GM13976 (cell line): ENCODE measurements at places on chromosomes 5 and 9.

DNA sequence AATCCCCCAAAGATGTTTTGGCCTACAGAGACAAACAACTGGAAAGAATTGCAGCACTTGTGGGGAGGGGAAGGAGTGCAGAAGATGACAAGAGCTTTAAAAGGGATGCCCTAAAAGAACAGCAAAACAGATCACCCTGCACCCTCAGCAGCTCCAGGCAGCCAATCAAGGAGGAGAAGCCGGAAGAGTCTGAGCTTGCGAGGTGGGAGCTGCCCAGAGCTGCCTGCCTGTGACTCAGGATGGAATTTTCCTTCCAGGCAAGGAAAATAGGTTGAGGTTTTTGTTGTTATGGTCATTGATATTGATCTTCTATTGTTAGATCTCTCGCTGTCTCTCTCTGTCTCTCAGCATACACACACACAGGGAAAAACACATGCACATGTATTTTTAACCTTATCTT lies 70.3 kb upstream of the MAP1B start:
- no peak for DNase-seq

DNA sequence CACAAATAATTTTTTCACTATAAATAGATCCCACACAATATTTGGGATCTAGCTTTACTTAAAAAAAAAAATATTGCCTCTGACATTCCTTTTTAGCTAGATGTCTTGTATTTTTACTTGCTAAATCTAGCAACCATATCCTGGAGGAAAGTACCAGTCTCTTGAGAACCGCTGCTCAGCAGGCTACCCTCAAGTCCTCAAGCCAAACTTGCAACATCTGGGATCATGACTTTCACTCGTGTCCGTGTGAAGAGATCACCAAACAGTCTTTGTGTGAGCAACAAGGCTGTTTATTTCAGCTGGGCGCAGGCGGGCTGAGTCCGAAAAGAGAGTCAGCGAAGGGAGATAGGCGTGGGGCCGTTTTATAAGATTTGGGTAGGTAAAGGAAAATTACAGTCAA lies 180.3 kb upstream of the FER start:
- DNase-seq: no peak

DNA sequence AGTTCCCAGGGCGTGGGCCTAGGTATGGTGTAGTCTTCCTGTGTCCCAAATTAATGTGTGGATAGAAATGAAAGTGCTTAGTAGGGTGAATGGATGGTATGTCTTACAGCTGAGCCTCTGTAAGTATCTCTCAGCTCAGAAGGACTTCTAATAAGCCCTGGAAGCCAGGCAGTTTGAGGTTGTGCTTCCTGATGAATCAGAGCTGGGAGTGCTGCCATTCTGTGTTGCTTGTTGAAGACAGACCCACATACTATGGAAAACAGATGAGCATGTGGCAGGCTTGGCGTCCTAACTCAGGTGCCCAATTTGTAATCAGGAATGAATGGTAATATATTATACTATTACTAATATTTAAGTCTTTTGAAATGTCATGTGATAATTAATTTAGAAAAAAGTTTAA lies 69.8 kb downstream of the CMYA5 start:
- no peak for DNase-seq

- no peak for DNase-seq
These were observed 196.6 kb upstream of the CD180 start for GRCh38 chr5:67393211-67393610.

- DNase-seq: peak; percentile 22
These were observed 19.6 kb upstream of the LIX1 start for GRCh38 chr5:97162045-97162444.

DNA sequence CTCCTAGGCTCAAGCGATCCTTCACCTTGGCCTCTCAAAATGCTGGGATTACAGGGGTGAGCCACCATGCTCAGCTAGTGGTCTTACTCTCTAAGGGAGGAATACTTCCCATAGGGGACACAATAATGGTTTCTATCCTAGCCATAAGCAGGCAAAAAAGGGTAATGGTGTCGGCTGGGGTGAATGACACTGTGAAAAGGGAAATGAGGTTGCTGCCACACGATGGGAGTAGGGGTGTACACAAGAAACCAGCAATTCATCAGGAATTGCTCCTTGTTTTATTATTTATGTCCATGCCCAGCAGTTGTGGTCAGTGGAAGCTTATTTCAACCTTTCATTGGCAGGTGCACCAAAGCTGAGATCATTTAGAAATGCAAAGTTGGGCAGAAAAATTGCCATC lies 70.3 kb upstream of the ZFR start:
- DNase-seq: no peak

DNA sequence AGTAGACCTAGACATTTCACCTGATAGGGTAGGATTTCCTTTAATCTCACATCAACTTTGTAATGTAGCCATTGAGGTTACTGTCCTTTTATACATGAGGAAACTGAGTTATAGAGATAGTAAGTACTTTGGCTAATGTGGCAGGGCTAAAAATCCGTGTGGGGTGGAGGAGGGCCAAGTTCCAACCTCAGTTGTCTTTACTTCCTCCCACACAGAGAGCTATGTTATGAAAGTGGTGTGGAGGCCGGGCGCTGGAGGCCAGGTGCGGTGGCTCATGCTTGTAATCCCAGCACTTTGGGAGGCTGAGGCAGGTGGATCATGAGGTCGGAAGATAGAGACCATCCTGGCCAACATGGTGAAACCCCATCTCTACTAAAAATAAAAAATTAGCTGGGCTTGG lies 173.3 kb downstream of the PALM2AKAP2 start:
- no peak for DNase-seq

DNA sequence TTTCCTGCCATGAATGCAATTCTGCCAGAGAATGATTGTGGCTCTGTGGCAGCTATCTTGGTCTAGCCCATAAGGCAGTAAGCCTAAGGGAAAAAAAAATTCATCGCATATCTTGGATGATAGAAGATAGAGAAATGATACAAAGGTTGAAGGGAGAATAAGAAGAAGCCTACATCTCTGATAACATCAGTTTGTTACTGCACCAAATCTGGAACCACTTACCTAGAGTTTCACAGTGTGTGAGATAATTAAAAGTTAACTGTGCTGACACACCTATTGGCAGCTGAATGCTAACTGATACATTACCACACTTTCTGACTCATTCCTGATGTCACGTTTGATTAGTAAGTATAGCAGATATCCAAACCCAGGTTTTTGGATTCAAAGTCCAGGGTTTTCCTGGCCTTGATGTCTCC lies 91.6 kb upstream of the TAF11L2 start:
- DNase-seq: no peak

DNA sequence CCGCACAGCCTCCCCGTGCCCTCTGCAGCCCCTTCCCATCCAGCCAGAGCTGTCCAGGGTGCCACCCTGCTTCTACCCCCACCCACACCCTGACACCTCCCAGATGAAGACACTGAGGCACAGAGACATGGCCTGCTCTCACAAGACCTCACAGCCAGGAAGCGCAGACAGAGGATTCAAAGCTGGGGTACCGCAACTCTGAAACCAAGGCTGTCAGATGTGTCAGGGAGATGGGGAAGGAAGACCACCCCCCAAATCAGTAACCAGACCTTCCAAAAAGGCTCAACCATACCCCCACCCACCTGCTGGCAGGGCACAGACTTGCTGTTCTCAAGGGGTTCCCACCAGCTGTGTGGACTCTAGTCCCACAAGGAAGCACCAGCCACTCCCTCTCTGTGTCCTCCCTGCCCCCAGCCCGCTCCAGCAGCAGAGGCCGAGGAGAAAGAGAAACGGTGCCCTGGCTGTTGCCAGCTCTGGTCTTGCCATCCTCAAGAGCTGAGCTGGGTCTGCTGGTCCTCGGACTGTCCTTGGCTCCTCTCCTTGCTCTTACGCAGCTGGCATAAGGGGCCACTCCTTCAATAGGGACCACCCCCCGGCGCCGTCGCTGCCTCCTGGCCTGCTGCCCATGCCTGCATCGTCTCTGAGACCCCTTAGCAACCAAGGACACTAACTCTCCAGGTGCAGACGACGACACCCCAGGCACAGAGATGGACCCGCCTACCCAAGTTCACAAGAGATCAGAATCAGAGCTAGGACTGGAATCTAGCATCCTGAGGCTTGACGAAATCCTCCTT lies 699 bp downstream of the AKNA start:
- DNase-seq: no peak

- no peak for DNase-seq
These were observed 115.9 kb upstream of the FOXD4L5 start for GRCh38 chr9:65400886-65401285.

DNA sequence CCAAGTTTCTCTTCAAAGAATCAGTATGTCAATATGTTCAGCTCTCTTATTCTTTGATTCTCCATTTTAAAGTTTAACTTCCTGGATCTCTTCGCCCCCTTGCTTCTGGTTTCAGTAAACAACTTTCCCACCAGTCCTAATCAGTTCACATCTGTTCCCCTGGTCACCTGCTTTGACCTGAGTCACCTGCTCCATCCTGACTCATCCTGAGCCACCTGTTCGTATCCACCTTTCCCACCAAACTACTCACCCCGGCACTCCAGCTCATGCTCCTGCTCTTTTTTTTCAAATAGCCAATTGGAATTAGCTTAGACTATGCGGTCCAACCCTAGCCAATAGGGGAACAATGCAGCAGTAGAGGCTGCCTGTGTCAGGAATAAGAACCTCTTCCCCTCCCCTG lies 23.6 kb upstream of the CSF1R start:
- DNase-seq: no peak

- DNase-seq: no peak
These were observed 9.9 kb upstream of the SPARC start for GRCh38 chr5:151696470-151697061.

GRCh38 chr5:178368274-178368673 lies 135.7 kb upstream of the PHYKPL start:
- no peak for DNase-seq

GRCh38 chr9:92947268-92948037 lies at the start of gene FGD3:
Gene FGD3, plus strand, starts transcription at chr9:92947523. Its CDS starts 28,734 bp downstream, at chr9:92976257.
- peak; percentile 58 for DNase-seq

DNA sequence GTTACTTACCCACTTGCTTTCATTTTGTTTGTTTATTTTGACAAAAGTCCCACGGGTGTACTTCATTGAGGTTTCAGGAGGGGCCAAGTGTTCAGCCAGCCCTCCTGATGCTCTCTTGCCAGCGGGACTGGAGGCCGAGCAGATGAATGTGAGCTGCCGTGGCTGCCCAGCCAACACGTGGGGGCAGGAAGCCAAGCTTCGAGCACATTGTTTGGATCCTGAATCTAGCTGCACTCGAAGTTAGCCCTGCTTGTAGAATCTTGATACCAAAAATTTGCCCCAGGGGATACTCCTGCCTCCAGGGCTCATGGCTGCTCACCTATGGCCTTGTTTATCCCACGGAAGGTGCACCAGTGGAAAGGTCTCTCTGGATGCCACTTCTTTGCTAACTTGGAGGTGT lies 49.3 kb downstream of the RASGEF1C start:
- peak; percentile 6 for DNase-seq
